ENCODE measurements at places on chromosomes 1 and 21.

DNA sequence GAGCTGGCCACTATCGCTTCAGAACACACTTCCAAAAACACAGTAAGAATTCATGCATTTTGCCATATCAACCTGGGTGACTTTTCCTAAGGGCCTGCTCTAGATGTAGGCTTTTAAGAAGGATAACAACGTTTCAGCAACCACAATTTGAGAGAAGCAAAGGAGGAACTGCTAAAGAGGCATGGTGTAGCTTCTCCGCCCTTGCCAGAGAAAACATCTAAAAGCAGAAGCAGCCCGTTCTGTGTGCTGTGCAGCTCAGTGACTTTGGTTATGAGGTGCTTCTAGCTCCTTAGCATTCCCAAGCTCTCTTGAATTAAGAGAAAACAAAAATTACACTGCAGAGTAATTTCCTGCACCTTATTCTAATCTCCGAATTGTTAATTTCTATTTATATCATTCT is 2.7 kb downstream of the PER3 start:
- no peak for DNase-seq

GRCh38 chr1:50633465-50633864 is 210.2 kb upstream of the DMRTA2 start:
- DNase-seq, result no peak

DNA sequence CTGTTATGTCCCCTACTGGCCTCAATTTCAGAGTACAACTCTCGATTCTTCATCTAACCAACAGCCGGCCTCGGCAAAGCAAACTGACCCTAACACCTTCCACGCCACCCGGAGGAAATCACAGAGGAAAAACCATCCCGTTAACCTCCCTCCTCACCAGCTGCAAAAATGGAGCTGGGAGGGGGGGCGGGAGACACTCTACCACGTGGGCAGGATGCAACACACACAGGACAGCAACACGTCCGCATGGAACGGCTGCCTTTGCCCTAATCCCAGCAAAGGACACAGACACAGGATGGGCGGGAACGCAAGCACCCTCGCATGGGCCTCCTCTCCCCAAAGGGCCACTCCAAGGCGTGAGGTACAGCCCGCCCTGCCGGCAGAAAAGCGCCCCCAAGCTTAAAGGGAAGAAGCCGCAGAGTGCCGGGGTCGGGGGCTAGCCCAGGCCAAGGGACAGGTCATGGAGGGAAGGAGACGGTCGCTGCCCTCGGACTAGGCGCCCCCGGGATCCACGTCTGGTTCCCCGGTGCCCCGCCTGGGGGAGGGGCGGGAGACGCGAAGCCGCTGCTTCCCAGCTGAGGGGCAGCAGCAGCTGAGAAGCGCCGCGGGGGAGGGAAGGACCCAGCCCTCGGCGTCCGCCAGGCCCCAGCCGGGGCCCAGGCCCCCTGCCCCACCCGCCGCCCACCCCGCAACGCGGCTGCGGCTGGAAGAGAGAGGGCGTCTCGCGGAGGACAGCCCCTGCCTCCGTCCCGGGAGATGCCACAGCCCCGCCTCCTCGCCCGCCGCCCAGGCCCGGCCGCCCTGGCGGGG is 590 bp downstream of the FOXJ3 start:
- peak; percentile 48 for DNase-seq

- peak; percentile 28 for DNase-seq
These were observed 23.4 kb downstream of the CELF3 start for GRCh38 chr1:151693057-151693651.

- no peak for DNase-seq
These were observed 59.9 kb downstream of the PSMG1 start for GRCh38 chr21:39123375-39123774.

GRCh38 chr21:37799211-37800056 is 116.8 kb downstream of the KCNJ6 start:
- DNase-seq, result peak; percentile 46

GRCh38 chr1:7290971-7291970 is 479.8 kb upstream of the VAMP3 start:
- no peak for DNase-seq

- no peak for DNase-seq
These were observed 443.1 kb downstream of the TTLL7 start for GRCh38 chr1:83555871-83556270.

- no peak for DNase-seq
These were observed 64.9 kb downstream of the TMEM53 start for GRCh38 chr1:44609412-44609767.

- DNase-seq, result no peak
These were observed 38.3 kb upstream of the OSBPL9 start for GRCh38 chr1:51578383-51579109.

DNA sequence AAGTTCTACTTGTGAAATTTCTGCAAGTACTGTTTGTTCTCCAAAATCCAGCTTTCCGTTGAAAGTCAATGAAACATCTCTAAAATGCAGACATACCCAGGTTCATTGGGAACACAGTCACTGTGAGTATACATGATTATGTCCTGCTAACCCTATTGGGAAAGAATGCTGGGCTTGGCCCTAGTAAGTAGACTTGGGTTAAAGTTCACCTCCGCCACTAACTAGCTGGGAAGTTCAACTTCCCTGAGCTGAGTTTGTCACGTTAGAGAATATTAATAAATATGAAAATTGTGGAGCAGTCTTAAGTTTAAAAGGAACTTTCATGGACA is 10.5 kb upstream of the PGD start:
- DNase-seq, result no peak

GRCh38 chr1:5099558-5099957 is 445.1 kb downstream of the AJAP1 start:
- no peak for DNase-seq

DNA sequence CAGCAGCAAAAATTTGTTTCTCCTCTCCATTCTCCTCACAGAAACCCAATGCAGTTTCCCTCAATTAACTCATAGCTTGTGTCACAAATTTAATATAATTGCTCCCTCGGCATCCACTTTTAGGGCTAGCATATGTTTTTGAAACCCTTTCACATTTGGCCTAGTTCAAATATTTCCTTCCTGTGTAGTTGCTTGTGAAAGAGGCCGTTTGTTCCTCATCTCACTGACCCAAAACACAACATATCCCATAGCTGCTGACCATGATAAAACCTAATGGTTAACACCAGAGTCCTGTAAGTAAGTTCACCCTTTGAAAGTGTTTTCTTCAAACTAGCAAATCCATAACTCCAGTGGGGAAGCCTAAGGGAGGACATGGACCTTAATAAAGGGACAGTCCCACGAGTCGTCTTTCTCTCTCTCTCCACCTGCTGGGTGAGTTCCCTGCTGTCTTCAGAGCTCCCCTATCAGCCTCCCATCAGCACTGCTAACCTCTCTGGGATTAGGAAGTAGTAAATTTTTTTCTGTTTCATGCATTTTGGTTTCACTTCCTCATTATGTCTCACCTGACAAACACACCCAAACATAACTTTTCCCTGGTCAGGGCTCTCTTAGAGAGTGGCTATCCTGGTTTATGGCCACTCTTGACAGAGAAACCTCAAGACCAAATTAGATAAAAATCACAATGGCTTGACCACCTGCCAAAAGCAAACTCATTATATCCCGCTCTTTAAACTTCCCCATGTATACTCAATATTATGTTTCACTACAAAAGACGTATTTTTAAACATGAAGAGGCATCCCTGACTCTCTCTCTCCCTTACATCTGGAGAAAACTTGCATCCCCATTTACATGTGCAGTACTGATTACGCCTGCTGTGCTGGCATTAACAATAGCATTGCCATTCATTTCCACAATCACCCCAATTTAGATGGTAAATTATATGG is 177.7 kb upstream of the HP1BP3 start:
- DNase-seq, result no peak

DNA sequence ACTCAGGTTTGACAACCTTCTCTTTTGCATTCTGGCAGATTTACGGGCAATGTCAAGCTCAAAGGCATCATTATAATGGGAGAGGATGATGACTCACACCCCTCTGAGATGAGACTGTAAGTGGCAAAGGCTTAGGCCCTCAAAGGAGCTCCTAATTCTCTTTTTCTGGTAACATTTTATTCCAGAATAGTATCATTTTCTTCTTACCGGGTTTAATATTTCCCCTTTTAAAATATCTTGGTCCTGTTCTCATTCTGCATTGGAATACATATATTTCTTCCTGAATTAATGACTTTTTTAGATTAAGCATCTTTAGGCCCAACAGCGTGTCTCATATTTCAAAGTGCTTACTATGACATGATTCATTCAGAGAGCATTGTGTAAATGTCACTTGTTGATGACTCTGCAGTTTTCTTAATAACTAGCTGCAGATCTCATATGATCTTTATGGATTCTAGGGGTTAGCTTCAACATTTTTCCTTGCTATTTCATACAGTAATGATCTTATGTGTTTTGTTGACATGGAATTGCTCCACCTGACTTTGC is 1.7 kb downstream of the PITHD1 start:
- no peak for DNase-seq

- DNase-seq, result no peak
These were observed 32.4 kb upstream of the DUSP10 start for GRCh38 chr1:221774054-221774842.

- no peak for DNase-seq
These were observed 161.9 kb downstream of the CACNA1E start for GRCh38 chr1:181645171-181645570.

GRCh38 chr1:68429233-68429808 is 20.4 kb downstream of the RPE65 start:
- no peak for DNase-seq

GRCh38 chr1:209807509-209807908 is 1.6 kb upstream of the IRF6 start:
- DNase-seq, result no peak

- no peak for DNase-seq
These were observed 18.6 kb upstream of the RGS8 start for GRCh38 chr1:182702826-182703524.

DNA sequence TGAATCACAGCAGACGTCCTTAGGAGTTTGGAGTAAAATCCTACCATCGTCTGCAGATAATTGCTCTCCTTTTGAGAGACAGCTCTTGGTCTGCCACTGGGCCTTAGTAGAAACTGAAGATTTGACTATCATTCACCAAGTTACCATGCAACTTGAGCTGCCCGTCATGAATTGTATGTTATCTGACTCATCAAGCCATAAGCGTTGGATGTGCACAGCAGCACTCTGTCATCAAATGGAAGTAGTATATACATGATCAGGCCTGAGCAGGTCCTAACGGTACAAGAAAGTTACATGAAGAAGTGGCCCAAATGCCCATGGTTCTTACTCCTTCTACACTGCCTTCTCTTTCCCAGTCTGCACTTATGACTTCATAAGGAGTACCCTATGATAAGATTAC is 317.8 kb downstream of the GPATCH2 start:
- no peak for DNase-seq

GRCh38 chr1:33547576-33547975 is 75.1 kb downstream of the ZSCAN20 start:
- no peak for DNase-seq

DNA sequence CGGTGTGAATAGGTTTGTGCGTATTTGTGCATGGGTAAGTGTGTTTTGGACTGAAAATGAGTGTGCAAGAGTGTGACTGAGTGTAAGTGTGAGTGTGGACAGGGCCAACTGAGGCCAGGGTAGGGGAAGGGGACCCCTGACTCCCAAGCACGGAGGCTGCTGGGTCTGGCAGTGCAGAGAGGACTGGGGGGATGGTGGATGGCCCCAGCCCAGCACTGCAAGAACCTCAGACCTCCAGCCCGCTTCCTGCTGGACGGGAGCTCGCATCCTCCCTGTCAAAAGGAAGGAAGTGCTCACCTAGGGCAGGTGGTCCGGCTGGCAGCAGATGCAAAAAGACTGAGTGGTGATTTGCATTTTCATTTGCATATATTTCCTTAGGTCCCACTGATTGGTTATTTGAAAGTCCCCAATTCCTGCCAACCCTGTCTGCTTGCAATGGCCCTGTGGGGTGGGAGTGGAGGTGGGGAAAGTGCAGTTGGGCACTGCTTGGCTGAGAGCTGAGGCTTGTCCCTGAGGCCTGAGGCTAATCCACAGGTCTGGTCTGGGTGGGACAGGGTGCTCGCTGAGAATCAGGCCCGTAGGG is 42.8 kb upstream of the CASZ1 start:
- no peak for DNase-seq

DNA sequence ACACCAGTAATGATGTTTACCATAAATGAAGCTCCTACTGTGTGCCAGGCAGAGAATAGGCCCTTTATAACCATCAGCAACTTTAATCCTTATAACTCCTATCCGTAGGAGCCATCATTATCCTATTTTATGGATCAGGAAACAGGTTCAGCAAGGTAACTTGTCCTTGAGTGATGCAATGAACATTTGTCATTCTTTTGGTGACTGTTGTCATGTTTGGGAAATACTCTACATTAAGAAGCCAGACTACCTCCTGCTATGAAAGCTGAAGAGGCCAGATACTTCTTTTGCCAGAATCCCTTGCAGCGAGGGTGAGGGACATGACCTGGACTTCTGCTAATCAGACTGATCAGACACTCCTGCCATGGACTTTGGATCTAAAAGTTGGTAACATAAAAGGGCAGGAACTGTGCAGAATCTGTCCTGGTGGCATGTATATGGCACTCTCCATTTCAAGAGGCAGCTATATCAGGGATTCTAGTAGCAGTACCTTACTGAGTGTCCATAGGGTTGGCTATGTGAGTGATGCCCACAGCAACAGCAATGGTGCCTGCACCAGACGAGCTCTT is 33.1 kb upstream of the SRRM1 start:
- DNase-seq, result no peak

DNA sequence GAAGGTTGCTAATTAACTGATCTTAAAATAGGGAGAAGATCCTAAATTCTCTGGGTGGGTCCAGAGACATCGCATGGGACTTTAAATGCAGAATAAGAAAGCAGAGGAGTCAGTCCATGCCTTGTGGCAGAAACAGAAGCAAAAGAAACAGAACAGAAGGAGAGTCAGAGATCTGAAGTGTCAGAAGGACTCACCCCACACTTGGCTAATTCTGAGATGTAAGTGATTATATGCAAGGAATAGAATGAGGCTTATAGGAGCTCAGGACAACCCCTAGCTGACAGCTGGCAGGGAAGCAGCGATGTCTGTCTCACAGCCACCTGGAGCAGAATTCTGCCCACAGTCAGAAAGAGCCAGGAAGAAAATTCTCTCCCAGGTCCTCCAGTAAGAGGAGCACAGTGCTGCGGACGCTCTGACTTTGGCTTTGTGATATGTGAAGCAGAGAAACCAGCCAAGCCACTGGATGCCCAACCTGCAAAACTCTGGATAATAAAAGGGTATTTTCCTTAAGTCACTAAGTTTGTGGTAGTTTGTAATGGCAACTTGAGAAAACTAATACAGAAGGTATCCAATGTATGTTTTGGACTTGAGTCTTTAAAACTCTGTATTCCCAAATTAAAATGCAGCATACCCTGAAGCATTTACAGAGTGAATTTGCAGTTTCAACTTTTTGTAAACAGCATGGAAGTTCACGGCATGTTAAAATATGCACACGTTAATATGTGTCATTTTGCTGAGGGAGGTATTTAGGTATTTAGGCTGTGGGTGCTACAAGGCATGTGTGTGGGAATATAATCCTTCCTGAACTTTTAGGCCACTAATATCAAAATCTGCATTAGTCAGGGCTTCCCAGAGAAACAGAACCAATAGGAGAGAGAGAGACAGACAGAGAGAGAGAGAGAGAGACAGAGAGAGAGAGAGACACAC is 388.5 kb downstream of the PCP4 start:
- DNase-seq, result no peak

- DNase-seq, result no peak
These were observed 29.2 kb upstream of the PKP1 start for GRCh38 chr1:201253906-201254624.

- DNase-seq, result no peak
These were observed 50.4 kb downstream of the RERE start for GRCh38 chr1:8767006-8767405.

All from renal pelvis (tissue), 12 donors.